ENCODE measurements at places on chromosomes 1 and 21. TPM values are rescaled to one million over a fixed set of nuclear protein-coding genes. Genes with fewer than 3 reads are reported as not detected.
A peak's percentile ranks its signal among the peaks of the same experiment; 100 is the strongest.

Gene KRTAP19-3
- not detected for total RNA-seq

Gene CACNA1S
- total RNA-seq, result not detected

Gene MTARC2
- total RNA-seq, result 9.2 TPM

Gene EFNA1
- not detected for total RNA-seq

Gene GJA8
- not detected for total RNA-seq

Gene SAMD13
- not detected for total RNA-seq

Gene EPHA8
- not detected for total RNA-seq

Gene FAM3B
- total RNA-seq, result not detected

- no peaks in the 10 kb centered on the region for H3K4me1 ChIP-seq
- no peaks in the 10 kb centered on the region for H3K27me3 ChIP-seq
- no peaks in the 10 kb centered on the region for H3K36me3 ChIP-seq
- no peak overlapping the region for H3K27ac ChIP-seq
Measured at GRCh38 chr1:194919146-194919545, 1689.1 kb downstream of the KCNT2 start.

DNA sequence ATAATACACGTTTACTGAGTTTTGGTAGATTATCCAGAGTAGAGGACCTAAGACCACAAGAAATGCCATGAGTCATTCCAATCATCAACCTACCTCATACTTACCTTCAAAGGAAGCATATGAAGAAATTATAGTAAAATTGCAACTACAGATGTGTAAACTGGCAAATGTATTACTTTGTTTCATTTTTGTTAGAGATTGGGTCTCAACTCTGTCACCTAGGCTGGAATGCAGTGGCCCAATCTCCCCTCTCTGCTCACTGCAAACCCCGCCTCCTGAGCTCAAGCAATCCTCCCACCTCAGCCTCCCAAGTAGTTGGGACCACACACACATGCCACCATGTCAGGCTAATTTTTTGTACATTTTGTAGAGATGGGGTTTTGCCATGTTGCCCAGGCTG, 5.2 kb downstream of the TMCO1 start:
- H3K36me3 ChIP-seq, result peaks cover 69% of the 10 kb centered on the region
- peaks cover 36% of the 10 kb centered on the region for H3K4me1 ChIP-seq
- no peaks in the 10 kb centered on the region for H3K27me3 ChIP-seq
- DNase-seq, result no peak
- no peak overlapping the region for H3K27ac ChIP-seq
- no peak overlapping the region for H3K4me3 ChIP-seq

DNA sequence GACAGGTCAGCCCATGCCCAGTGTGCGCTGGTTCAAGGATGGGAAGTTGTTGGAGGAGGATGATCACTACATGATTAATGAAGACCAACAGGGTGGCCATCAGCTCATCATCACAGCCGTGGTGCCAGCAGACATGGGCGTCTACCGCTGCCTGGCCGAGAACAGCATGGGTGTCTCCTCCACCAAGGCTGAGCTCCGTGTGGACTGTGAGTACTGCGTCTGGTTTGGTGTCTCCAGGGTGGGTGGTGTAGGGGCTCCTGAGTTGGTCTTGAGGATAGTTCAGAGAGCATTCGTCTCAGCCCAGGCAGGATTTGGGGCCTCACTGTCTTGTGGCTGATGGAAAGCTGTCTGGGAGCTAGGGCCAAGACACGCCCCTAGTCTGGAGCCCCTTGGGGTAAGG, 83.2 kb downstream of the TRIM11 start:
- no peak overlapping the region for H3K27ac ChIP-seq
- H3K27me3 ChIP-seq, result no peaks in the 10 kb centered on the region
- H3K4me1 ChIP-seq, result no peaks in the 10 kb centered on the region
- H3K4me3 ChIP-seq, result no peak overlapping the region

- no peak for DNase-seq
- H3K27me3 ChIP-seq, result peaks cover 14% of the 10 kb centered on the region
- no peaks in the 10 kb centered on the region for H3K36me3 ChIP-seq
- no peak overlapping the region for H3K4me3 ChIP-seq
- H3K27ac ChIP-seq, result no peak overlapping the region
Measured at GRCh38 chr1:2886631-2887030, 85.1 kb upstream of the TTC34 start.

DNA sequence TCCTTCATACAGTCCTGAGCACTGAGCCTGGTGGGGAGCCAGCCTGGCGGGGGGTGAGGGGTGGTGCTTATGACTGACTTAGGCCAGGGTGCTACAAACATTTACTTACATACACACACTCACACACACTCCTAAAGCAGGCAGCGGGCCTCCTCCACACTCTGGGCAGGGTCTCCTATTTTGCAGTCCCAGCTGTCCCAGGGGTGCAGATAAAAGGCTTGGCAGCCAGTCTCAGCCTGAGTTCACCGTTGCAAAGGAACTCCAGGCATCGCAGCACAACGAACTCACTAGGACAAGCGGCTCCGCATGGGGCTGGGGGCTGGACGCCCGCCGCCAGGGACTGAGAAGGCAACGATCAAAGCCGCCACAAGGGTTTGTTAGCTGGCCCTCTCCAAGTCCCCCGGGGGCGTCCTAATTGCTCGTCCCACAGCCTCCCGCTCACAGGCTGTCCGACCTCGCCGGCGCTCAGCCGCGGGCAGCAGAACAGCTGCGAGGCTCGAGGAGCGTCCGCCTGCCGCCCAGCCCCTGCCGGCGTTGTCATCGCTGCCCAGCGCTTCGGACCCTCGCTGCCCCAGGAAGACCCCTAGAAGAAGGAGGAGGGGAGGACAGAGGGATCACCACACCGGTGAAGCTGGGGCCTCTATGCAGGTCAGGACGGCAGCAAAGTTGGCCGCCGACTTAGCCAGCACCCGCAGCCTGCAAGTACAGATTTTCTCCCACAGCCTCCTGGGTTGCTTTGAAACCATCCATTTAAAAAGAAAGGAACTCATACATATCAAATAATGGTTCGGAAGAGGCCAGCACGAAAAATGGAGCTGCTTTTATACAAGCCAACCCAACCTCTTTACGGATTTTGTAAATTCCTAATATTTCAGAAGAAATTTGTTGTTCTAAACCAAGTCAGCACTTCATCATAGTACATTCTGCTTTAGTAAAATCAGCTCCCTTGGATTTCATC, 6.2 kb downstream of the BARHL2 start:
- peaks cover 10% of the 10 kb centered on the region for H3K4me1 ChIP-seq
- H3K27me3 ChIP-seq, result peaks cover 72% of the 10 kb centered on the region
- no peak for DNase-seq

GRCh38 chr1:208907790-208908189, 663.6 kb upstream of the PLXNA2 start:
- no peak overlapping the region for H3K27ac ChIP-seq
- peaks cover 2% of the 10 kb centered on the region for H3K27me3 ChIP-seq
- no peaks in the 10 kb centered on the region for H3K4me1 ChIP-seq
- H3K4me3 ChIP-seq, result no peak overlapping the region

DNA sequence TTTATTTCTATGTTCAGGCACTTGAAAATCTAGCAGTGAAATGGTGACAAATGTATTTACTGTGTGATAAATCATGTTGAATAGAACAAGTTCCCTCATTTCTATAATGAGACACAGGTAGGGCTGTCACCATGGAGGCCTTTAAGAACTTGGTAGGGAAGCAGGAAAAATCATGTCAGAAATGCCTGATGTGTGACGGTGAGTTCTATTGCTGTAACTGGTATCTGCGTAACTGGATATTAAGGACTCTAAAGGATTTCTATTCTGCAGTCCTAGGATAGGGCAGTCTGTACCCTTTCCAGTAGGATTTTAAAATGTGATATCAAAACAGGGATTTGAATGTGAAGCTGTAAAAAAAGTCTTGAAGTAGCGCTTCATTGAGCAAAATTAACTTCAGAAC, 15.5 kb downstream of the ACTN2 start:
- H3K4me1 ChIP-seq, result no peaks in the 10 kb centered on the region
- H3K4me3 ChIP-seq, result no peak overlapping the region
- DNase-seq, result no peak
- no peaks in the 10 kb centered on the region for H3K36me3 ChIP-seq
- H3K27ac ChIP-seq, result no peak overlapping the region

GRCh38 chr1:51190961-51191360, 45.1 kb upstream of the RNF11 start:
- H3K4me3 ChIP-seq, result no peak overlapping the region
- H3K36me3 ChIP-seq, result no peaks in the 10 kb centered on the region
- no peak for DNase-seq
- no peak overlapping the region for H3K27ac ChIP-seq

- DNase-seq, result no peak
- H3K4me1 ChIP-seq, result no peaks in the 10 kb centered on the region
- H3K4me3 ChIP-seq, result no peak overlapping the region
- H3K27me3 ChIP-seq, result peaks cover 30% of the 10 kb centered on the region
Measured at GRCh38 chr1:3186526-3186921, 117.5 kb downstream of the PRDM16 start.

DNA sequence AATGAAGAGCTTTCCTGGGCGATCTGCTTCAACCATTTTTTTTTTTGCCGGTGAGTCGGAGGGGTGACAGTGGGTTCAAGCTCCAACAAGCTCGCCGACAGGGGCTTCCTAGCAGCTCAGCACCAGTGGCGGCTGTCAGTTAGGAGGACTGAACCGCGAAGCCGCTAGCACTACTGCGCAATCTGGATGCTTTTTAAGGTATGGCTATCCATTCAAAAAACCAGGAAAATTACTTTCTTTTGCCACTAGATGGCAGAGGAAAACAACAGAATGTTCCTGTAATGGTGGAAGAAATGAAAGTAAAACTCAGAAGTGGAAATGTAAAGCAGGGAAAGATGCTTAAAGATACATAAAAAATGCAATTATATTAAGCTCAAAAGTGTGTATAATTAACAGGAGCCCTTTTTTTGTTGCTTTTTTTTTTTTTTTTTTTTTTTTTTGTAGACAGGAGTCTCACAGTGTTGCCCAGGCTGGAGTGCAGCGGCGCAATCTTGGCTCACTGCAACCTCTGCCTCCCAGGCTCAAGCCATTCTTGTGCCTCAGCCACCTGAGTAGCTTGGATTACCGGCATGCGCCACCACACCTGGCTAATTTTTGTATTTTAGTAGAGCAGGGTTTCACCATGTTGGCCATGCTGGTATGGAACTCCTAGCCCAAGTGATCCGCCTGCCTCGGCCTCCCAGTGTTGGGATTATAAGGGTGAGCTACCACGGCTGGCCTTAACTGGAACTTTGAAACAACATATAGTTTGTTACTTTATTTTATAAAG, 8.5 kb downstream of the KYAT3 start:
- peak overlapping the region; percentile 56 for H3K27ac ChIP-seq
- no peak for DNase-seq
- peak overlapping the region; percentile 29 for H3K4me3 ChIP-seq

DNA sequence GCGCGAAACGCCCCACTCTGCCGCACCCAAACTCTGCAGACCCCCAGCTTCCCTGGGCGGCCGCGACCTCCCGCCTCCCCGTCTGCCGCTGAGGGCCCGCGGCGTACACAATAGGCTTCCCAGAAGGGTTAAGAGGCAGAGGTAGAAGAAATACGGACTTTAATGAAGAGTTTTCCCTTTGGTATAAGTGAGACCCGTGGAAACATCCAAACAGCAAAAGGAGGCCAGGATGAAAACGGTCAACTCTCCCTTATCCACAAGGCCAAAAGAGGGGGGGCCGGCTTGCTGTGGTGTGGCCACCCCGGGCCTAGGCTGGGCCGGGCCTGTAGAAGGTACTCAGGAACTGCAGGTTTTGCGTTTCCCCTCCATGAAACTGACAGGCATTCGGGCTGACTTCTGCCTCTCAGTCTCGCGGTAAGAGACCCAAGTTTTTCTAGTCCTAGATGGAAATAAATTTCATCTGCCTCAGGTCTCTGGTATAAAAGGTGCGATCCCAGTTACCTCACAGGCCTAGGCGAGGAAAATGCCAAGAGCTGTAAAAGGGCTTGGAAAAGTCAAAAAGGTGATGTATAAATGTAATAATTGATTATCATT, 671 bp upstream of the PYGO2 start:
- peak overlapping the region; percentile 84 for H3K4me3 ChIP-seq
- H3K36me3 ChIP-seq, result peaks cover 59% of the 10 kb centered on the region
- H3K27ac ChIP-seq, result peak overlapping the region; percentile 86
- no peak for DNase-seq
- H3K27me3 ChIP-seq, result no peaks in the 10 kb centered on the region

DNA sequence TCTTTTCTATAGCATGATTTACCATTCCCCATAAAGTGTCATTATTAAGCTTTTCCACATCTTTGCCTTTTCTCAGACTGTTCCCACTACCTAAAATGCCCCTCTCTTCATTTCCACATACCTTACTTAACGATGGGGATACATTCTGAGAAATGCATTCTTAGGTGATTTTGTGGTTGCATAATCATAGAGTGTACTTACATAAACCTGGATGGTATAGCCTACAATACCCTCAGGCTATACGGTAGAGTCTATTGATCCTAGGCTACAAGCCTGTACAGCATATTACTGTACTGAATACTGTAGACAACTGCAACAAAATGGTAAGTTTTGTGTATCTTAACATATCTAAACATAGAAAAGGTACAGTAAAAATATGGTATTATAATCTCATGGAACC, 54.8 kb upstream of the MUTYH start:
- H3K4me3 ChIP-seq, result peak overlapping the region; percentile 6
- H3K36me3 ChIP-seq, result peaks cover 5% of the 10 kb centered on the region
- DNase-seq, result no peak
- H3K27me3 ChIP-seq, result no peaks in the 10 kb centered on the region

- no peak for DNase-seq
- H3K4me1 ChIP-seq, result peaks cover 27% of the 10 kb centered on the region
- peaks cover 2% of the 10 kb centered on the region for H3K36me3 ChIP-seq
Measured at GRCh38 chr1:202590126-202590525, 120.1 kb downstream of the SYT2 start.

DNA sequence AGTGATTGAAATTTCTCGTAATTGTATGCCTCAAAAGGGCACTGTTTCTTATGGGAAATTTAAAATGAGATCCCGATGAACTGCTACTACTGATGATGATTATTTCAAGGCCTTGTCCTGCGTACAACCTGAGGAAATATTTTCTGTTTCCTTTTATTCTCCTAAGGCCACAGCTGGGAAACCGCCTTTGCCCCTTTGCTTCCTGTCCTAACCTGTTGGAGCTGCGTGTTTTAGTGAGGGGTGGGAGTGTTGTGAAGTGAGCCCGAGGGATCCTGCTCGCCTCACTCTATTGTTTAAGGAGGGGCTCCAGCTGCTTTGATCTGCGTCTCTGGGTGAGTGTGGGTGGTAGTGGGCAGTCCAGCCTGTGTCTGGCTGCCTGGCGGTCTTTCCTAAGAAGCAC, 14.4 kb downstream of the LAMC2 start:
- peaks cover 24% of the 10 kb centered on the region for H3K27me3 ChIP-seq
- no peak for DNase-seq
- no peak overlapping the region for H3K4me3 ChIP-seq
- no peaks in the 10 kb centered on the region for H3K4me1 ChIP-seq
- H3K27ac ChIP-seq, result no peak overlapping the region

- DNase-seq, result no peak
- H3K4me3 ChIP-seq, result no peak overlapping the region
- no peak overlapping the region for H3K27ac ChIP-seq
- peaks cover 18% of the 10 kb centered on the region for H3K27me3 ChIP-seq
- H3K4me1 ChIP-seq, result peaks cover 12% of the 10 kb centered on the region
- no peaks in the 10 kb centered on the region for H3K36me3 ChIP-seq
Measured at GRCh38 chr21:45002381-45003204, 62.8 kb downstream of the SLX9 start.

DNA sequence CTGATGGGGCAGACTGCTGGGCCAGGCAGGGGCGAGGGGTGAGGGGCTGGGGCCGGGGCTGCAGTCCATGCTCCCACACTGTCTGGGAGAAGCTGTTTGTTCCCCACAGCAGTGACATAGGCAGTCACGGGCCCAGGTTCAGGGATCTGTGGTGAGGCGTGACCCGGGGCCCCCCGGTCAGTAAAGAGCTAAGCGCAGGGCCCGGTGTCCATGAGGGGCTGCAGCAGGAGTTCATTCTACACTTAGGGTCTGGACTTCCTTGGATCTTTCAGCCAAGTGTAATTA, 4.4 kb downstream of the PEX10 start:
- no peak for DNase-seq
- no peak overlapping the region for H3K4me3 ChIP-seq
- no peak overlapping the region for H3K27ac ChIP-seq
- H3K27me3 ChIP-seq, result no peaks in the 10 kb centered on the region
- peaks cover 11% of the 10 kb centered on the region for H3K4me1 ChIP-seq

All from activated B cell treated with CpG ODN at 0.5 μM for 24 hours (primary cell).